ENCODE measurements at places on chromosomes 5 and 9.

DNA sequence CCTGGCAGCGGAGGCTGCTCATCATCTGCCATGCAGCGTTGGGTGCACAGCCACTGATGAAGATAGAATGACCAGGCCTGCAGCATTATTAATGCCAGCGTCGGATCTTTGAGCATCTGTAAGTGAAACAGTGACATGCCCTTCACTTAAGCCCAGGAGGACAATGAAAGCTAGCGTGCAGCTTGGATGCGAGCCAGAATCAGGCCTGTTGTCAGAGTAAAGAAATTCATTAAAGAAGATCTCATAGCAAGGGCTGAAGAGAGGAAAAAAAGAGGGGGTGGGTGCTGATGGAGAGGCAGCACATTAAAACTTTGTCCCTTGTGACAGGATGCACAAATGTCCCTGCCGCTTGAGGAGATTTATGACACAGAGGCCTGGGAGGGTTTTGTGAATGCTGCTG is 186.1 kb upstream of the MAST4 start:
- DNase-seq, result no peak

DNA sequence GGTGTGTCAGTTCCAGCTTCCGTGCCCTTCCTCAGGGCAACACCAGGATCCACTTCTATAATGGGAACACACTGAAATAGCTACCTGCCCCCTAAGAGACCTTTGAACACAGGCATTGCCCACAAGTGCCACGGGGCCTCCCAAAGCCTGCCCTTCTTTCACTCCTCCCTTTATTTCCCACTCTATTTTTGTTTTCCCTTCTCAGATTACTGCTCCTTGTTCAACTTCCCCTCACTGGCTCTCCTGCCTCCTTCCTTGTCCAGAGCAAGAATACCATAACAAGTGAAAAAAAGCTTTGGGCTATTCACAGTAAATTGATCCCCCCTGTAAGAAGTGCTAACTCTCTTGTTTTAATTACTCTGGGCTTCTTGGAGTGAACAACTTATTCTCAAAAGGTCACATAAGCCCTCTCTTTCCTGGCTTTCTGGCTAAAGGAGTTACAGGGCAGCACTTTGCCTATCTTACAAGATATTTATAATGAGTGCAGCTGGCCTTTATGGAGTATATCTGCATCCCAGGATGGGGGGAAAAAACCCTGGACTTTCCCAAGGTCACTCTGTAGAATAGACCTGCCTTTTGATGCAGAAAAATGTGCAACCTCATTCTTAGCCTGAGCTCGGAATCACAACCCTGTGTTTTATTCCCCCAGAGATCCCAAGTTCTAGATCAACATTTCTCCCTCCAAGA is 11.3 kb downstream of the CTXN3 start:
- DNase-seq, result no peak

DNA sequence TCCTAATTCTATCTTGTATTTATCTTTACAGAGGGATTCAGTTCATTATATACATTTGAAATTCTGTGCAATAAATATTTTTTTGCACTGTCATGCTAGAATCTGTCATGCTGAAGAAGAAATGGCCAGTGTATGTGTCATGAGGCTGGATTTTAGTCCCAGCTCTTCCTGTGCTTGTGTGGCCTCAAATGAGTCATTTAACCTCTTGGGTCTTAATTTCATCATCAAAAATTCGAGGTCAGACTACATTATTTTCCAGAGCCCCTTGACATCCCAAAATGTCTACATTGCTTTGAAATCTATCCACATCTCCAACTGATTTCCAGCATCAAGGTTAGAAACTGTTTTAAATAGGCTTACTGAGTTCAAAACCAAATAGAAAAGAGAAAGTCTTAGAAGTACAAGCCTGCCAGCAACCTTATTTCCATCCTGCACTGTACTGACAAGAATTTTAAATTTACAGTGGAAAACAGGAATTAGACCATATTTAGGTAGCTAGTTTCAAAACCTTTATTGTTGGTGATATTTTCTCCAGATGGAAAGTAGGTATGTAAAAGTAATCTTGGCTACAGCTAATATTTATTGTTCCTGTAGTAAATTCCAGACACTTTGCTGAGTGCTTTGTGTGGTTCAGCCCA is 96.7 kb upstream of the MAMDC2 start:
- DNase-seq, result no peak

DNA sequence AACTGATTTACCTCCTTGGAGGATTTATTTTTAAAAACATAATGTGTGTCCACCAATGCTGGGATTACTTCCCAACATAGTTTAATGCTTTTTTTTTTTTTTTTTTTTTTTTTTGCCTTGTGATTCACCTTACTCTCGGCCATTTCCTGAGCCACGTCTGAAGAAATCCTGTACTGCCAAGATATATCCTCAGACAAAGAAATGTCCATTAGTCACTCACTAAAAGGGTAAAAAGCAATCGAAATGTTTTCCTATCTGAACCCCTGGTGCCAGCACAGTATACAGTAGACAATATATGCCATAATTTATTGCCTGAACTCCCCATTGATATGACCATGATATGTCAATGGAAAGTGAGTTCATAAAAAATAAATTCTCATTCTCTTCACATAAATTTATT is 344.1 kb downstream of the BNC2 start:
- no peak for DNase-seq

DNA sequence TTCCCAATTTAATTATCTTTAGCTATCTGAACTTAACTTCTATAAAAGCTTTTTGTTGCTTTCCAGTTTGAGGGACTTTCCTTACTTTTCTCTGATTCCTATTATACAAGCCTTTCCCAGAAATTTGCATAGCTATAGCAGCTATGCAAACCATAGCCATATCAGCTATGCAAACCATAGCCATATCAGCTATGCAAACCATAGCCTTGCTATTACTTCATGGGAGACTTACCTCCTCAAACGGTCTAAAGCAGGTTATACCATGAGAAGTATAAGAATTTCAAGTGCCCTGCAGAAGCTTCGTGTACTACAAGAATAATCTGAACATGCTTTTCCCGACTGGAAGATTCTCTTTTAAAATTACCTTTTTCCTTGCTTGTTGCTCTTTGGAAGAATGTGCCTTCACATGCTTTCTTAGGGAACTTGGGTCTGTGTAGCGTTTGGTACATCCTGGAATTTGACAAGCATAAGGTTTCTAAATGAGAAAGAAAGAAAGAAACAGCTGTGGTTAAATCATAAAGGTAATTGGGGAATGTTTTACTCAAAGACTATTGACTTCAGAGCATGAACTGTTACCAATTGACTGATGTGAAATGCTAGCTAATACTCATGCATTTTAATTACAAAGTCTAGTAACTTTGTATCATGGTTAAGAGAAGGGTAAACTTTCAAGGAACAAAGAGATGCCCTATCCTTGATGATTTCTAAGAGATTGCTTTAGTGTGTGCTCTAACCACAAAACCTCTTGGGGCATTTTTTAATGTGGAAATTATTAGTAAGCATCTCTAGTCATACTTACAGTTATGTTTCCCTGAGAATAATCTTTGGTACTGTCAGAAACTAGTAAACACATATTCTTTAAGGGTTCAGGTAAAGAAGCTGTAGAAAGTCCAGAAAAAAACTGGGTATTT is 367.6 kb downstream of the GLIS3 start:
- DNase-seq, result no peak

DNA sequence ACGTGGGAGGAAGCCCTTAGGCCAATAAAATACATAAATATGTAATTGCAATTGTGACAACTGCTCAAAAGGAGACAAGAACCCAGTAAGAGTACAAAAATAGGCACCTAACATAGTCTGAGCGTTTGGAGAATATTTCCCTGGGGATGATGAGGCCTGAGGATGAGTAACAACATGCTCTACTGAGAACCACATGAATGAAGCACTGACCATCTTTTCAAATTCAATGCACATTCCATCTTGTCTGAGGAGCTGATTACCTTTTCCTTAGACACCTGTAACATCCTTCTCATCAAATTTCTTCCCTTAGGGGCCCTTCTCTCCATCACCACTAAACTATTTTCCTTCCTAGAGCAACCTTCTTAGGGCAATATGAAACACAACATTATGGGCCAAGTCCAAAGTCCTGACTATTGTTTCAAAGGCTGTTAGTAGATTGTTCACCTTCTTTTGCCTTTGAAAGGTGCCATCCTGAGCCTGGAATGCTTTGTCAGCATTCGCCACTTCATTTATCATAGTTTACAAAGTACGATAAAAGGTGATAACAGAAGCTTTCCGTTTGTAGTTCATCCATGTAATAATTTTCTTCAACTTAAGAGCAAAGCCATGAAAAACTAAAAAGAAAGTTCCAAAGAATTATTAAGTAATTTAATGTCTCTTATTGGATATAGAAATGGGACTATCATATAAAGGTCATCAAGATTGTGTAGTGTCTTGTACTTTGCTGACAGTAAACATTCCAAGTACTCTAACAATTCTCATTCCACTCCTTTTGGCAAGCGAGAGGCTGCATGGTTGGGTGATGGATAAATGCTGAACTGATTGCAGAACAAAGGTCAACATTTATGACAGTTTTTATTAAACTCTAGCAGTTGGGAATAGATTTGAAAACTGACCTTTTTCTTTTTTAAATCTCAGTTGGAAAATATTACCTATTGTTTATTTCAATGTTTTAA is 471.3 kb downstream of the PDE4D start:
- DNase-seq, result no peak

DNA sequence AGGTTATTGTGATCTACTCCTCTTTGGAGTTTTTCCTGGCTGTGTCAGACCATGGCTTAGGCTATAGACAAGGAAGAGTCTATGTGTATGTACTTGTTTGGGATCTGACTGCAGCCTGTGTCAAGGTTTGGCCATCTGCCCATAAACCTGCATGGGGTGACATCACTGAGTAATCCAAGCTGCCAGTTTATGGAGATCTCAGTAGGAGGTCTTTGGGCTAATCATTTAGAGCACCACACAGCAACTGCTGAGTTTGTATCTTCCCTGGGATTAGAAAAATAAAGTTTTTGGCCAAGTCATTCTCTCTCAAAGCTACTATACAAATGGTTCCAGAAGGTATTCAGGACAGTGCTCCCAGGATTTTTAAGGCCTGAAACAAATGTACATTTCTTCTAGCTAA is 65.5 kb upstream of the HSPB3 start:
- no peak for DNase-seq

GRCh38 chr9:133768859-133769510 is 30.8 kb upstream of the SARDH start:
- no peak for DNase-seq

- DNase-seq, result no peak
Measured at GRCh38 chr5:56350597-56351170, 117.6 kb upstream of the ANKRD55 start.

GRCh38 chr9:86720639-86721225 is 226.6 kb downstream of the GAS1 start:
- DNase-seq, result no peak

DNA sequence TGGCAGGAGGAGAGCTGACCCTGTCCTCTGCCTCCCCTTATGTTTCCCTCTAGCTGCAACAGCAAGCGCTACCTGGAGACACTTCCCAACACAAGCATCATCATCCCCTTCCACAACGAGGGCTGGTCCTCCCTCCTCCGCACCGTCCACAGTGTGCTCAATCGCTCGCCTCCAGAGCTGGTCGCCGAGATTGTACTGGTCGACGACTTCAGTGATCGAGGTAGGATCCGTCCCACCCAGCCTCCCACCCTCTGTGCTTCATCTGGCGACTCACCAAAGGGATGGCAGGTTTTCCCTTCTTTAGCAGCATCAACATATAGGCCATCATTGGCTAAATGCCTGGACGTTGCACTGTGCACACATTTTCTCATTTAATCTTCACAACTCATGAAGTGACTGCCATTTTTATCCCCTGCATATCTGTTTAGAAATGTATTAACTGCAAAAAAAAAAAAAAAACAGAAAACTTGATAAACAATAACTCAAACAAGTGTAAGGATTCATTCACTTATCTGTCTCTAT is 116.2 kb upstream of the SAP30L start:
- DNase-seq, result no peak

DNA sequence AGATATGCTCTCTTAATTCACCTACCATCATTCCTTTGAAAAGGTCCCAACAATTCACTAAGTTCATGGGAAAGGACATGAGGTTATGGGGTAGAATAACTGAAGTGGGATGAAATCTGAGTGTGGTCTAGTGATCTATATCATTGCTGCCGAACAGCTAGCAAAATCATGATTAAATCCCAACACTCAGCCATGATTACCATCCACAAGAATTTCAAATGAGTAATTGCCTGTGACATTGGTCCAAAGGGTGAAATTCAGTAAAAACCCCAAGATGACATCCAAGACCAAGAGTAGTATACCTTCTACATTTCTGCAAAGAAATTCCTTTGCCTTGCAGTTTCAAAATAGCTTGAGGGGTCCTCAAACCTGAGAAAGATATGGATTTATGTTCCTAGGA is 225.6 kb downstream of the SPOCK1 start:
- DNase-seq, result no peak

DNA sequence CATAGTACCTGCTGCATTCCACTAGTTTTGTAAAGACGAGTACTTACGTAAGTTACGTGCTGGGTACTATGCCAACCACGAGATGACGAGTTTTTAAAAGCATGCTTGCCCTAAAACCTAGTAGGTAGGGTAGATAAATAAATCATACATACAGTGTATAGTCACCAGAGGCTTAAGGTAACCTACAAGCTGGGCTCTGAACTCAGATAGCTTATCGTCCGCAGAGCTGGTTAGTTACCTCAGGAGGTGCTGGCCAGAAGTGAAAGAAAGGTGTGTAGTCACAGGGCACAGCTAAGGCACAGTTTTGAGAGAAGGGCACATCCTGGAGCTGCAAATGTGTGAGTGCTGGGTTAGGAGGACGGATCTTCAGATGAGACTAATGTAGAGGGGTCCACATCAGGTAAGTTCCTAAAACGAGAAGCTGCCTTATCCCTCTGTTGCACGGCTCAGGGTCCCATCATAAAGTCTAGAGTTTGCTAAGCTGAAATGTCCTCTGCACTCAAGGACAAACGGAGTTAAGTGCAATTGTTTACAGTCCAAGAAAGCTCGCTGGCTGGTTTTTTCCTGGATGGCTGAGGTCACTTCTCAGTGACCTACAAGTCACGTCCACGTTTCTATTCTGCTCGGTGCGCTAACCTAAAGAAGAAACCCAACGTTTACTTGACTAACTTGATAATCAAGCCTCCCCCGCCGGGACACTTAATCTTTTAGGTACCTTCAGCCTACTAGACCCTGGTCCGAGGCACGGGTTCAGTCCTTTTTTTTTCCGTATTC is 1.1 kb upstream of the SNX24 start:
- no peak for DNase-seq

- DNase-seq, result no peak
Measured at GRCh38 chr9:85067792-85068191, 398.3 kb downstream of the NTRK2 start.

- no peak for DNase-seq
Measured at GRCh38 chr9:86892576-86892975, 54.7 kb downstream of the GAS1 start.

DNA sequence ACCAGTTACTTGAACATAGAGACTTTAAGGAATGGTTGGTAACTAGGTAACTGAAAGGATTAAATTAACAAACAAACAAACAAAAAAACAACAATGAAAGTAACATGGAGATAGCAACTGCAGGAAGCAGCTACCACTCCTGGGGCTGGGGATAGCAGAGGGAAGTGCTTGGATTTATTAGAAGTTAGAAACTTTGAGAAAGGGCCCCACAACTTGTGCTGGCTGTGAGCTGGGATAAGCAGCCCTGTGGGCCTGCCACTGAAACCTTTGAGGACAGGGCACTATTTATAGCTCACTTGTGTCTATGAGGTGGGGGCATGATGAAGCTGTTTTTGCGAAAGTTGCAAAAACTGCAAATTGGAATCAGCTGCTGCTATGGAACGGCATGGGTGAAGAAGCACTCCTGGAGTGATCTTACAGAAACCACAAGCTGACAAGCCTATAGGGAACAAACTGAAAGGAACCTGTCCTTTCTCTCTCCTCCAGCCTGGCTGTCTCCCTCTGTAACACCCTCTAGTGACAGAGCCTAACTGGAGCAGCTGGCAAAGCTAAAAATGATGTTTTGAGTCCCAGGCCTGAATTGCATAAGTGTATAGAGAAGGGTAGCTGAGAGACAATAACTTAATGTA is 91.4 kb upstream of the RANBP6 start:
- DNase-seq, result no peak

All from NCI-H1417 treated with DMSO at 0.1 percent for 48 hours (cell line).